ENCODE measurements at places on chromosomes 5 and 9.

- no peak for DNase-seq
Measured at GRCh38 chr9:122190597-122191381, 31.1 kb downstream of the MORN5 start.

- no peak for DNase-seq
Measured at GRCh38 chr5:75603371-75603770, 7.9 kb upstream of the ANKDD1B start.

DNA sequence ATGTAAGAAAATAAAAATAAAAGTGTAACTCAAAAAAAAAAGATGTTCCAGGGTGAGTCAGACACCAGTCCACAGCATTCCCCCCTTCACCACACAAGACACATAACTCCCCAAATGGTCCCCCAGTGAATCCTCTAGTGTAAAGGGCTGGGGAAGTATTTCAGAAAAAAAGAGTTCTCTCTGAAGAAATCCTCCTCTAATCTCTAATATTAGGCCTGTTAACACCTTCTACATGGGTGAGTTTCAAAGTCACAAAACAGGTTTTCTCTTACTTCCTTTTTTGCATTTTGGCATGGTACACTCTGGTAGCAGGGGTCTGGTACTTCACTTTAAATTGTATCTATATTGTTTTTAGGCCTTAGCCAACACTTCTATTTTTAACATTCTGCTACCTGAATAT is 28.2 kb downstream of the RNF145 start:
- no peak for DNase-seq

GRCh38 chr5:124922255-124922975 is 176.0 kb upstream of the ZNF608 start:
- no peak for DNase-seq

- DNase-seq, result no peak
Measured at GRCh38 chr9:87310827-87311523, 186.7 kb upstream of the DAPK1 start.

DNA sequence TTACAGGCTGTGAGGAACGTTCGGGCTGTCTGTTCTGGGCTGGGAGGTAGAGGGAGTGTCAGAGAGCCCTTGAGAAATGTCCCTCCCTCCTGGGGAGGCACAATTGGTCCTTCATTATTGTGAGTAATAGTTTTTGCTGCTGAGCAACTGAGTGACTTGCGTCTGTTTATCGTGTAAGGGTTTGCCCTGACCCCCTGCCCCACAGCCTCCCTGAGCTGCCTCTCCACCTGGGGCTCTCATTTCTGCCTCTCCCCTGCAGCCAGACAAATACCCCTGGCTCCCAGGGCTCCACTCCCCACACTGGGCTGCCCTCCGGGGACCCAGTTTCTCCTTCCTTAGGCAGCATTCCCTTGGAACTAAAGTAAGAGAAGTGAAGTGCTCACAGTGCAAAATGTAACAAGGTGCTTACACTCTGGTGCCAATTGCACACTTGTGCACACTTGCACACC is 174.9 kb upstream of the MVB12B start:
- DNase-seq, result no peak
